GM13976 (cell line): ENCODE measurements at places on chromosomes 2 and 18.

GRCh38 chr2:119289642-119290041 is 66.0 kb downstream of the STEAP3 start:
- DNase-seq = no peak

- no peak for DNase-seq
These were observed 266.2 kb upstream of the REV1 start for GRCh38 chr2:99756059-99756458.

- DNase-seq = no peak
These were observed 52.9 kb downstream of the TMEM163 start for GRCh38 chr2:134665727-134666506.

GRCh38 chr2:196987649-196988364 is 61.3 kb upstream of the PGAP1 start:
- DNase-seq = peak; percentile 23

DNA sequence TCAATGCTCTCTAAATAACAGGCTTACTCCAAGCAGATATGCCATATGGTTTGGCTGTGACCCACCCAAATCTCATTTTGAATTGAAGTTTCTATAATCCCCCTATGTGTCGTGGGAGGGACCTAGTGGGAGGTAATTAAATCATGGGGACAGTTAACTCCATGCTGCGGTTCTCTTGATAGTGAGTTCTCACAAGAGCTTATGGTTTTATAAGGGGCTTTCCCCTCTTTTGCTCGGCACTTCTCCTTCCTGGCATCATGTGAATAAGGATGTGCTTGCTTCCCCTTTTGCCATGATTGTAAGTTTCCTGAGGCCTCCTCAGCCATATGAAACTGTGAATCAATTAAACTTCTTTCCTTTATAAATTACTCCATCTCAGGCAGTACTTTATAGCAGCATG is 302.7 kb upstream of the ZC3H15 start:
- no peak for DNase-seq

DNA sequence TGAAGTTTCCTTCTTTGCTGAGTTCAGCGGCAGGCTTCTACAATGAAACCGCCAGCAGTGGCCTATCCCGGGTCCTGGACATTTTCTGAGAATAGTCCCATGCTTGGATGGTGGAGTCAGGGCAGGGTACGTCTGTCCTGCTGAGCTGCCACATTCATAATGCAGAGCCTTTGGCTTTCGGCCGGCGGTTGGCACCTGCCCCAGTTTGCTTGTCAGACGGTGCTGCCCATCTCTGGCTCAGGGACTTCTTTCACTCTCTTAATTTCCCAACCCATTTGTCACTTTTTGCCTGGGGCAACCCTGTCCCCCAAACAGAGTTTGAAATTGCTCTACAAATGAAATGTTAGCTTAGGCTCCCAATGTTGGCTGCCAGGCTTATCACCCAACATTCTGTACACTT is 57.2 kb downstream of the SOX11 start:
- DNase-seq = no peak

GRCh38 chr2:213752575-213752974 is 468.3 kb downstream of the SPAG16 start:
- no peak for DNase-seq

- DNase-seq = no peak
These were observed 168.4 kb upstream of the PKDCC start for GRCh38 chr2:41879235-41879916.

GRCh38 chr2:159204381-159205144 is 81.9 kb downstream of the WDSUB1 start:
- no peak for DNase-seq

GRCh38 chr2:158686210-158686691 is 108.9 kb upstream of the DAPL1 start:
- no peak for DNase-seq

DNA sequence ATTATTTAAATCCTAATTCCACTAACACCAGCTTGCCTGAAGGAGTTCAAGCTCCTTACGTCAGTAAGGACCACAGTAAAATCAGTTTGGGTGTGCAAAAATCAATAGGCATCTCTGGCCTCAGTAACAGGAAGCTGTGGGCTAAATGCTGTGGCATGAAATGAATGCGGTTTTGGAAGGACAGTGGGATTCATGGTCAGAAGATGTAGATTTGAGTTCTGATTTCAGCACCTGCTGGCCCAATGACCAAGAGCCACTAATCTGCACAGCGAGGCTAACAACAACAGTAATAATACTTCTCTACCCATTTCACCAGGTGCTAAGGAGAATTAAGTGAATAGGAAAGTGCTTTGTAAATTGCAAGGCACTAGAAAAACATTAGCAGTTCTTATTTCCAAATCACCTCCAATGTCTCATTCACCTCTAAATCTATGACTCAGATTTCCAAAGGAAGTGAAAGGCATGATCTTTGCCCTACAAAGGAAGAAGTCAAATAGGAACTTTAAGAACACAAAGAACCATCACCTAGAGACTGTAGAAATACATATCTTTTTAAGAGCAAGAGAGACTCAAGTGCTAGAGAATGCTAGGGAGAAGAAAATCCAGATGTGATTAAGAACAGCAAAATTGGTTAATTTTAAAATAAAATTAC is 172.6 kb downstream of the ANKRD44 start:
- DNase-seq = no peak

DNA sequence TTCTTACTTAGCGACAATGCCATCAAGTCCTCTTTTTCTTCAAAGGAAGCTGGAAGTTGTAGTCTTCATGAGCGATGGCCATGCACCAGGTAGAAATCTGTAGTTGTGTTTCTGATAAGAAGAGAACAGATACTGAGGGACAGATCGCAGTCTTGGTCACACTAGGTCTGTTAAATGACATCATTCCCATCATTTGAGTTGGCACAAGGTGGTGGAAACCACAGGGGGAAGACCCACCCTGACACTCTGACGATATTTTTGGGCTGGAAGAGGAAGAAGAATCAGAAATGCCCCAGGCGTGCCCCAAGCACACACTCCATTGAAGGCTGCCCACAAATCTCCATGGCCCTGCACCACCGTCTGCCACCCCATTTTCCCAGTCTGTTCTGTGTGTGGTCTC is 89.0 kb upstream of the BOD1L2 start:
- no peak for DNase-seq

DNA sequence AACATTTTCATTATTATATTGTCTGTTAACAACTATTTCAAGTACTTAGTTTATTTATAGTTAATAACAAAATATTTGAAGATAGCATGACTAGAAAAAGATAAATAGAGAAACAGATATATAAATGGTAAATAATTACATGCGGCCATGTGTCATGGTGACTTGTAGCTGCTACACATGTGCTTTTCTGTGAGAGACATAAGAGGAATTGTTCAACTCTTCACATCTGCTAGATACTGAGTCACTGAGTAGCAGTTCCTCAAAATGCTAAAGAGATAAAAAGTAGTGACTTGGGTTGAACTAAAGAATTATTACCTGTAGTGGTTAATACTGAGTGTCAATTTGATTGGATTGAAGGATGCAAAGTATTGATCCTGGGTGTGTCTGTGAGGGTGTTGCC is 37.5 kb upstream of the SCN9A start:
- DNase-seq = no peak

GRCh38 chr2:6526093-6526824 is 339.4 kb downstream of the CMPK2 start:
- peak; percentile 17 for DNase-seq

DNA sequence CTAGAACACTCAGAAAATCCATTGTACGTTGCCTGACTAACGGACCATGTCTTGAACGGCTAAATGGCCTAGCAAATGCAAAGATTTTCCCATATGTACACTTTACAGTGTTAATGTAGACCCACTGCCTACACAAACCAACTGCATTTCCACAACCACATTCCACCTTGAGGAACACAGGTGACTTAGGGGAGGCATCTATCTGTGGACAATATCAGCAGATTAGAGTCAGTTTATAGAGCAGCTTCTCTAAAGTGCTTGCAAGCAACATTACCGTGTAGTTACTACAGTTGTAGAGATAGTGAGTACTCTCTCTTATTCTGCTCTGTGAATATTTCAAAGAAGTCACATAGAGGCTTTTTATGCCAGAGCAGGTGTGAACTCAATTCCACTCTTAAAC is 139.6 kb downstream of the TCF4 start:
- DNase-seq = no peak
